NCI-H446 treated with DMSO at 0.1 percent for 48 hours (cell line): ENCODE measurements at places on chromosomes 12 and 14.

- no peak for DNase-seq
These were observed 5.7 kb downstream of the MIPOL1 start for GRCh38 chr14:37203423-37203822.

- no peak for DNase-seq
These were observed 162.2 kb upstream of the TMTC1 start for GRCh38 chr12:29945904-29946303.

GRCh38 chr12:55729819-55730818 lies 1.3 kb upstream of the CD63 start:
- no peak for DNase-seq

GRCh38 chr12:131894313-131894860 lies at the start of gene ULK1:
Gene ULK1, plus strand, starts transcription at chr12:131894622. Its CDS starts 380 bp downstream, at chr12:131895002.
- DNase-seq = peak; percentile 84
